H9 (cell line): ENCODE measurements at places on chromosomes 5 and 9. TPM values are rescaled to one million over a fixed set of nuclear protein-coding genes. Genes with fewer than 3 reads are reported as not detected.

The OBP2A gene
- not detected in 2 replicates for total RNA-seq

The RNF183 gene
- total RNA-seq = 0.33 TPM in 1 of 2 replicates, not detected in the other

The GABRA6 gene
- not detected in 2 replicates for total RNA-seq

The LPAR1 gene
- total RNA-seq = 0.99 and 1.3 TPM in 2 replicates

The SPINK4 gene
- not detected in 2 replicates for total RNA-seq

The PDE6A gene
- total RNA-seq = not detected in 2 replicates

The C9 gene
- total RNA-seq = not detected in 2 replicates

The NTNG2 gene
- total RNA-seq = 0.52 and 0.66 TPM in 2 replicates

The SLC23A1 gene
- not detected in 2 replicates for total RNA-seq

The NMUR2 gene
- 0.11 TPM in 1 of 2 replicates, not detected in the other for total RNA-seq

The GRM6 gene
- not detected in 2 replicates for total RNA-seq

DNA sequence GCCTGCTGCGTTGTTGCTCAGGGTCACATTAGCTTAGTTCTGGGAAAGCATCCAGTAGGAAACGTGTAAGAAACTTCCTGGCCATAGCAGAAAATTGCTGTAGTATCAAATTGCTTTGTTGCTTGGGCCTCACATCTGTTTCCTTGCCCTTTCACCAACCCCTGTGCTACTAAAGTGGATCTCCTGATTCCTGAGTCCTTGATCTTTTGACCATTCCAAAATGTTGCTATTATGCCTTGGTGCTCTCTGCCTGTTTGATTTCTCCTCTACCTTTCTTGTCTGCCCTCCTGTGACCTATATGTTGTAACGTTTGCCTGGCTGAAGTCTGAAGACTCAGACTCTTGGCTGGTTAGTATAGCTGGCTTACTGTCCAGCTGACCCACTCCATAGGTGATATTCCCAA is 350.5 kb downstream of the ADGRV1 start:
- DNase-seq = no peak

- no peak for DNase-seq
These were observed 917.6 kb upstream of the DMAC1 start for GRCh38 chr9:8717146-8717545.

- DNase-seq = no peak
These were observed 21.1 kb upstream of the CDC42SE2 start for GRCh38 chr5:131242728-131243255.

DNA sequence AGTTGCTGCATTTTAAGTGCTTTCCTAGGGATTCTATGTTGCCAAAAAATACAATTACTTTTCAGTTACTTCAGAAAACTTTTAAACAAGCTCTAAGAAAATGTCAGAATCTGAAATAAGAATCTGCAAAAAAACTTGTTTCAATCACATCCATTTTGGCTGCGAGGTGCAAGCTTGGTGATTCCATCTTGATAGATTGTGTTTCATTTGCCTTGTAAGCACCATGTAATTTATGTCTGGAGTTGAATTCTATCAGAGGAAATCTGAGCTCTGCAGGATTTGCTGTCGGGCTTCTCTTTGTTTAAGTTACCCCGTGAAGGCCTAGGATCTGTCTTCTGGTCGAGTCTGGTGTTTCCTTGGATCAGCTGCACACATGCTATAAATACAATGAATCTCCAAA is 40.4 kb upstream of the MAN2A1 start:
- no peak for DNase-seq

GRCh38 chr5:102678267-102679058 is 76.6 kb upstream of the PAM start:
- DNase-seq = no peak

DNA sequence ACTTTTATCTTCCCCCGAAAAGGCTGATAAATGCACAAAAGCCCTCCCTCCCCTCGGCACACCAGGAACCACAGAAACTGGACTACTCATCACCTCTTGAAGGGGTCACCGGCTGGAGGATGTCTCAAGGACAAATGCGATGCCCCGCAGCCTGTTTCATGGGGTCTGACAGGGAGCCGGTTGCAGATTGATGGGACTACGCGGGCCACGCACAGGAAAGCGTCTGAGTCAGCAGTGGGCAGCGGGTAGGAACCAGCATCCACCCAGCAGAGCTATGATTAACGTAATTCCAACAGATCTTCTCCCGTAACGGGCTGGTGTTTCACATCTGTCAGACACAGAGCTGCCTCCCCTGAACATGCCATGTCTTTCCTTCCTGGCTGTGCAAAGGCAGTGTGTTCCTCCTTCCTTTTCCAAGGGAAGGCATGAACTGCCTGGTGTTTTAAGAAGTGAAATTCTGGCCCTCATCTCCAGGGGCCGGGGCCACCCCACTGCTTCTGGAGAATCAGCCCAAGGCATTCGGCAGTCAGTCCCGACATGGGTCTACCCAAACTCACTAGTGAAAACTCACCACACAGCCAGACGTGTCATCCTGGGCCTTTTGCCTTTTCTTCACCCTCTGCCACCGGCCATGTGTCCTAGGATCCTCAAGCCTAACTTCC is 144.4 kb upstream of the PHYKPL start:
- DNase-seq = no peak

GRCh38 chr9:83572524-83572923 is 34.3 kb upstream of the FRMD3 start:
- DNase-seq = no peak

DNA sequence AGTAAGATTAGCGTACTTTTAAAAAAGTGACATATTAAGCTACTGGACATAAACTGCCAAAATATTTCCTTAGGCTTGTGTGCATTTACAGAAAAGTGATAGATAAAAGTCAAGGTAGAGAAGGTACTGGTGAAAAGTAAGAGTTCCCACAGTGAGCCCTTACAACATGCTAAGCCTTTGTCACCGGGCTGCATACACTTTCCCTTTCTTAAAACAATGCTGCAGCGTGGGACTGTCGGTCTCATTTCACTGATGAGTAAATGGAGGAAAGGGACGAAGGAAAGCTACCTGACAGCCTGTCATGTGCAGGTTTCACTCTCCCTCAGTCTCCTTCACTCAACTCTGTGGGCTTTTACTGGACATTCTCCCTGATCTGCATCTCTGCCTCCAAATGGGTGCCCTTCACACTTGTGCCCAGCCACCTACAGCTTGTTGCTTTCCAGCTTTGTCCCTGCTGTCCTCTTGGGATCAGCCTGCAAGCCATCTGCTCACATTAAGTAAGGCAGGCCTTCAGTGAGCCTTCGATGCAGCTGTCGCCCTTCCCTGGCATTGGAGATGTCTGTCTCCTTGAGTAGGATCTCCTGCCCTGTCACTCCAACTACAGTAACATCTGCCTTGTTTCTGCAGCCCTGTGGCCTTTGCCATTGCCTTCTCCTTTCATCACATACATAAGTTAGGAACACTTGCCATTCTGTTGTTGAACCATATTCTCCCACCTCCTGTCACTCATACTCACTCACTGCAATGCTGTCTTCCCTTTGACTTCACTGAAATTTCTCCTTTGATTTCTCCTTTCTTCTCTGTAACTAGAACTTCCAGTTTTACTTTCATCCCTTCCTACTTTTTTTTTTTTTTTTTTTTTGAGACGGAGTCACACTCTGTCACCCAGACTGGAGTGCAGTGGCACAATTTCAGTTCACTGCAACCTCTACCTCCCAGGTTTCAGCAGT is 9.3 kb upstream of the ROPN1L start:
- DNase-seq = no peak

DNA sequence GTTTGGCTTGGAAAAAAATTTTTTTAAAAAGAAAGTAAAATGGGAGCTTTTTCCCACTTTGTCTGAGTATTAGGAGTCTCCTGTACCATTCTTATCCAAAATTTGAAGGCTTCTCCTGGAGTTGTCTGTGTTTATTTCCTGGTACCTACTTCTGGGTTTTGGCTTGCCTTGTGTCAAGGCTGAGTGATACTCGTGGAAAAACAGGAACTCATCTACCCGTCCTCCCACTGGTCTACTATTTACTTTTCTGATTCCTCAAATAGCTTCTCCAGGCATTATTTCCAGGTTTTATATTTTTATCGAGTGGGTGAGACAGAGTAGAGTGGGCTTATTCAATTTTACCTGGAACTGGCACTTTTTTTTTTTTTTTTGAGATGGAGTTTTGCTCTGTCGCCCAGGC is 99.4 kb downstream of the RMI1 start:
- DNase-seq = no peak

GRCh38 chr5:127260686-127261085 is 29.9 kb upstream of the MEGF10 start:
- DNase-seq = no peak

DNA sequence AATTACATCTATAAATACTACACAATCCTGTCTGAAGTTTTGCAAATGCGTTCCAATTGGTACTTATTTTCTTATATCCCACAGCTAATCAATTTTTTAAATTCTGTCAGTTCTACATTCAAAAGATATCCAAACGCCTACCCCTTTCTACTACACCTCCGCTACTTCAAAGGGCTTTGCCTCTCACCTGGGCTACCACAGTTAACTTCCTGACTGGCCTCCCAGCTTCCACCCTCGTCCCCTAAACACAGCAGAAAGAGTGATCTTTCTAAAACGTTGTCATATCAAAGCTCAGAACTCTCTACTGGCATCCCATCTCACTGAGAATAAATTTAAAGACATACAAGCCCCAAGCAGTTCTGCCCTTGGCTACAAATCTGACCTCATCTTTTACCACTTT is 32.3 kb upstream of the NIPBL start:
- no peak for DNase-seq

DNA sequence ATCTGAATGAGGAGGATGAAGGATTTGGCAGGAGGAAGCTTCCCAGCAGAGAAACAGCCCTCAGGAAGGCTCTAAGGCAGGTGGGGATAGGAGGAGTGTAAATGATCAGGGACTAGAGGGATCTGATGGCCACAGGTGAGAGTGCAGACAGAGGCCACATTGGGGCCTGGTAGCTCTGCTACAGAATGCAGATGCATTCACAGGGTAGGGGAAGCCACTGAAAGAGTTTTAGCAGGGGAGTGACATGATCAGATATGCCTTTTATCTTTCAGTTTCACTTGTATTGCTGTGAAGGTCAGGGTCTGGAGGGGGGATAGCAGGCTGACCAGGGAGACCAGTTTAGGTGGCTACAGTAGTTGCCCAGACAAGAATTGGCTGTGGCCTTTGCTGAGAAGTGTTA is 3.0 kb downstream of the TXNDC15 start:
- DNase-seq = no peak

- no peak for DNase-seq
These were observed 313 bp downstream of the LCN12 start for GRCh38 chr9:136952321-136952850.

GRCh38 chr5:31355337-31355736 is 161.9 kb downstream of the CDH6 start:
- DNase-seq = no peak

GRCh38 chr9:107874591-107875369 is 385.2 kb upstream of the KLF4 start:
- DNase-seq = no peak

DNA sequence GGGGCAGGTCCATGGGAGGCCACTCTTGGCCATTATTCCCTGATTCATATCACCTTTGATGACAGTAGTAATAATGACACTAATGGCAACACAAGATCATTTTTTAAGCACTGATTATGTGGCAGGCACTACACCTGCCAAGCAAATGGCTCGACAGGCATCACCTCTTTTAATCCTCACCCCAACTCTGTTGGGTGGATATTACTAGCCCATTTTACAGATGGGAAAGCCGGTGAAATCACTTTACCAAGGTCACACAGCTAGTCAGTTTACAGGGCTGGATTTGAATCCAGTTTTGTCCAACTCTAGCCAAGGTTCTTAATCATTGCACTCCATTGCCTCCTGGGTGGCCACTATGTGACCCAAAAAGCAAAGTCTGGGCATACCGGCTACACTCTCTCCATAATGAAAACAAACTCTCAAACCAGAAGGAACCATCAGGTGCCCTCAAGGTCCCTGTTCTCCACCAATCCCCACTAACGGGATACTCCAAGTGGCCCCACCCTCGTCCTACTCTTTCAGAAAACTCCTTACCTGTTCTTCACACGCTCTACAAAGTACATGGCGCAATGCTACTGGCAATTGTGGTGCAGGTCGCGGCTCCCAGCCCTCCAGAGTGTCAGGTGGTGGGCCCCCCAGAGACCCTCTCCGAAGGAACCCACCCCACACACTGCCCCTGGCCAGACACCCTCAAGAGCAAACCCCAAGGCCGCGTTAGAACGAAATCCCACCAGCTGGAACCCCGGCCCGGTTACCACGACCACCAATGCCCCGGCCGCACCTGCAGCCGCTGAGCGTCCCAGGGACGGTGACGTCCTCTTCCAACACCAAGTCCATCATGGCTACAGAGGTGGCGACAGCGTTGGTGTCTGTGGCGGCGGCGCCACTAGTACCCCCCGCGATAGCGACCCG is 572 bp downstream of the CDK5RAP2 start:
- DNase-seq = no peak

DNA sequence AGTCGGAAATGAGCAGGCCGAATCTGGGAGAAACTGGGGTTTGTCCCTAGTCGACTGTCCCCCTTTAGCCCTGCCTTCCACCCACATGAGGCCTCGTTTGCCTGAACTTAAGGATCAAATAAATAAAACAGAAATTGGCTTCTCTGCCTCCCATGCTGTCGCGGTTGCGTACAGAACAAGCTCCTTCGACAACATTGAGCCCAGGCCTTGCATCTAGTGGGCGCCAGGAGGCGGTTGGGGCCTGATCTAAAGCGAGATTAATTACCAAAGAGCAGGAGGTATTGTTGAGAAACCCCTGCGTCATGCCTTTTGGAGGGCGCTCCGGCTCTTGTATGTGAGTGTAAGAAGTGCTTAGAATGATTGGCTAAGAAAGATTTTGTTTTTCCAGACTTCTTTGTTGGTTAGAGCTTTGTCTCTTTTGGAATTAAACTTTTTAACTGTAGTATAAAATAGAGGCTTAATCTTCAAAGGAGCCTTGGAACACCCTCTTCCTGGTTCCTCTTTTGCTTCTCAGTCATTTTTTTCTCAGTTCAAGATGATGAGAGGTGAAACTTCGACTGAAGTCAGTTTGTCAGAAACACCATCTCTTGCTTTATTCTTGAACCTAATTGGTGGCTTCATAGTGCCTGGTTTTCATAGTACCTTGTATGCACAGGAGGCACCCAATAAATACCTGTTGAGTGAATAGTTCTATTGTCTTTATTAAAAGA is 828 bp downstream of the ATP6V0E1 start:
- peak; percentile 76 for DNase-seq

GRCh38 chr5:92633875-92634487 is 947.0 kb downstream of the NR2F1-AS1 start:
- no peak for DNase-seq

DNA sequence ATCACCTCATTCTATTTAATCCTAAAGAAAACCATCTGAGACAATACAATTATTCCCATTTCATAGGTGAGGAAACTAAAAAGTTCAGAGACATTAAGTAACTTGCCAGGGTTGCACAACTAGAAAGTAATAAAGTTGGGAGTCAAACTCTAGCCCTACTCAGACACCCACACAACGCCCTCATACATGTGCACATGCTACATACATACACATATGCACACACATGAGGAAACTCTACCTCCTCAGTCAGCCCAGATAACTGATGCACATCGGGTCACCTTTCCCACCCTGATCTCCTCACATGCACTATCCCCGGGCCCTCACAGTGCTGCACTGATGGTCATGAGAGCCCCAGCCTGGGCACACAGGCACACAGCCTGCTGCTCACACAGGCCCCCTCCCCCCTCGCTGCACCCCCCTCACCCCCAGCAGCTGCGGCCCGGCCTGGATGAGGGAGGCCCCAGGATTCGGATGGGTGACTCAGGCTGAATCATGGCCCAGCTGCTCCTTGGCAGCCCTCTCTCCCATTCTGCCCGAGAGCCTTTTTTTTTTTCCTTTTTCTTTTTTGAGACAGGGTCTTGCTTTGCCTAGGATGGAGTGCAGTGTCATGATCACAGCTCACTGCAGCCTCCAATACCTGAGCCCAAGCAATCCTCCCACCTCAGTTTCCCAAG is 5.0 kb upstream of the GPRIN1 start:
- DNase-seq = no peak
